ENCODE measurements at places on chromosomes 7 and 10.

DNA sequence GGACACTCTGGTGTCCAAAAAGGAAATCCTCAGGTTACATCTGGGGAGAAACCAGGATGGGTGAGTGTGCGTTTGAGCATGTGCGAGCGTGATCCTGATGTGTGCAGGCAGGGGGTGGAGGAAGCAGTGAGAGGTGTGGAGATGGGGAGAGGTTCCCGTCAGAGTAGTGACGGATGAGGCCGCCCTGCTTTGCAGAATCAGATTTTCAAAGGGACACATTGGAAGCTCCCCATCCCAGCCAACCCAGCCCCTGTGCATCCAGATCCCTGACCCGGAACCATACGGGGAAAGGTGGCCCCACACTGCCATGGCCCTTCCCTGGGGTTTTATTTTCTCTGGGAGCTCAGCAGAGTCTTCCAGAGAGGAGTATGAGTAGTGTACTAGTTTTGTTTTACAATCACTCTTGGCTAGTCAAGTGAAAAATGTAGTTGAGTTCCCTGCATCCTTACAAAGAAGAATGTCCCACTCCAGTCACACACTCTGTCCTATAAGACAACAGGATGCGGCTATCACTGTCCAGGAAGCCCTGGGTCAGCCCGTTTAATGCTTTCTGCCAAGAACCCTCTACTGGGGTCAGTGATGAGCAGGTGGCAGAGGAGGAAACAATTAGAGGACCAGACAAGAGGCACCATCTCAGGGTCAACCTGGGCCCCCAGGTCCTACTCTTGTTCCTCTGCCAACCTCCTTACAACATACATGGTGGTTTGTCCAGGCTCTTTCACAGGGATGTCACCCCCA, 46.8 kb upstream of the PDLIM1 start:
- DNase-seq = no peak

DNA sequence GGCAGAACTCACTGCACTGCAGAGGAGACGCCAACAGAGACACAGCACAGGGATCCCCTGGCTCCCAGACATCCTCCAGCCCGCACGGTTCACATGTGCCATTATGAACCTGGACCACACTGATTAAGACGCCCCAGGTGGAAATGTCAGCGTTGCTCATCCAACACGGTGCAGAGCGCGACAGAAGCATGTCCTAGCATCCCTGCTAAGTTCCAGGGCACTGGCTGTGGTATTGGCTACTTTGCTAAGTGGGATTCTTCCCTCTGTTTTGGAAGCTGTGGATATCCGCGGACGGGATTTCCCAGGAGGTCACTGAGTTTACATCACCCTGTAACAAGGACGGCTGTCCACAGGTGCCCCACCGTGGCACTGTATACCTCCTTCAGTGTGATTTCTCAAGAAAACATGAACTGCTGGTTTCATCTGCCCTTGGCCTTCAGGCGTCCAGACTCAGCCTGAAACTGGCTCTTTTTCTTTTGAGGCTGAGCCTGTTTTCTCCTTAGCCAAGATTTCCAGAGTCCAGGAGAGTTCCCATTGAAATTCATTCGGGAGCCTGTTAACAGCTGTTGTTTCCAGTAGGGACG, 324.0 kb downstream of the WDR37 start:
- no peak for DNase-seq

GRCh38 chr7:127771707-127772106, 119.7 kb downstream of the SND1 start:
- DNase-seq = no peak

DNA sequence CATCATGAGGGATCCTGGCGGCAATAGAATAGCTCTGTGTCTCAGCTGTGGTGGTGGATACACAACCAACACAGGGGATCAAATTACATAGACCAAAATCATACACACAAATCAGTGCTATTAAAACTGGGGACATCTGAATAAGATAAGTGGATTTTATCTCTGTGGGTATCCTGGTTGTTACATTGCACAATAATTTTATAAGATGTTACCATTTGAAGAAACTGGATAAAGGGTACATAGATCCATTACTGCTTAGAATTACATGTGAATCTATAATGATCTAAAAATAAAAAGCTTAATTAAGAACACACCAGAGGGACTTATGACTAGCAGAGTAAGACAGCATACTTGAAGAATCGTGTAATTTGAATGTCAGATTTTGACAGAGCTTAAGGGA, 8.2 kb upstream of the FAM3C start:
- DNase-seq = no peak

- no peak for DNase-seq
Measured at GRCh38 chr10:27601503-27601902, 97.4 kb downstream of the RAB18 start.

- DNase-seq = no peak
Measured at GRCh38 chr7:90629297-90629918, 33.3 kb downstream of the CDK14 start.

GRCh38 chr10:18647945-18648344, 3.4 kb downstream of the NSUN6 start:
- DNase-seq = no peak

DNA sequence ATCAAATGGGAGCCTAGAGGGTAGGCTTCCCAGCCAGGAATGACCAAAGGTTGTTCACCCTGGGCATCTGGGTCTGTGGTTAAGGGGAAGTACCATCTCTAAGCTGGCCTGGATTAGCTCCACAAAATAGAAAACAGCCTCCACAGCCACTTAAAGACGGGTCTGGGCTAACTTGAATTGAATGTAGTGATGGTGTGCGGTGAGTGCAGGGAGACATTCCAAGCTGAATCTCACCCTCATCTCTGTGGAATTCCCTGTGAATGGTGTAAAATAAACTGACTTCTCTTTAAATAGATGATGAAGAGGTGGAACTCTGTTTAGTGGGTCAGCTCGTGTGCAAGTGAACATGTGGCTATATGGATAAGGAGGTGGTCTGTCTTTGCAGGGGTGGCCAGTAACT, 251.0 kb downstream of the DYNC1I1 start:
- no peak for DNase-seq

DNA sequence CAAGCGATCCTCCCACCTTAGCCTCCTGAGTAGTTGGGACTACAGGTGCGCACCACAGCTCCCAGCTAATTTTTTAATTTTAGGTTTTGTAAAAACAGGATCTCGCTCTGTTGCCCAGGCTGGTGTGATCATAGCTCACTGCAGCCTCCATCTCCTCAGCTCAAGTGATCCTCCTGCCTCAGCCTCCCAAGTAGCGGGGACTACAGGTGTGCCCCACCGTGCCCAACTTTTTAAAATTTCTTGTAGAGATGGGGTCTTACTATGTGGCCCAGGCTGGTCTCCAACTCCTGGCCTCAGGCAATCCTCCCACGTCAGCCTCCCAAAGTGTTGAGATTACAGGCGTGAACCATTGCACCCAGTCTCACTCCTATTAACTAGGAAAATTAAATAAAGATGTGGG, 7.5 kb downstream of the TMEM225B start:
- DNase-seq = no peak

DNA sequence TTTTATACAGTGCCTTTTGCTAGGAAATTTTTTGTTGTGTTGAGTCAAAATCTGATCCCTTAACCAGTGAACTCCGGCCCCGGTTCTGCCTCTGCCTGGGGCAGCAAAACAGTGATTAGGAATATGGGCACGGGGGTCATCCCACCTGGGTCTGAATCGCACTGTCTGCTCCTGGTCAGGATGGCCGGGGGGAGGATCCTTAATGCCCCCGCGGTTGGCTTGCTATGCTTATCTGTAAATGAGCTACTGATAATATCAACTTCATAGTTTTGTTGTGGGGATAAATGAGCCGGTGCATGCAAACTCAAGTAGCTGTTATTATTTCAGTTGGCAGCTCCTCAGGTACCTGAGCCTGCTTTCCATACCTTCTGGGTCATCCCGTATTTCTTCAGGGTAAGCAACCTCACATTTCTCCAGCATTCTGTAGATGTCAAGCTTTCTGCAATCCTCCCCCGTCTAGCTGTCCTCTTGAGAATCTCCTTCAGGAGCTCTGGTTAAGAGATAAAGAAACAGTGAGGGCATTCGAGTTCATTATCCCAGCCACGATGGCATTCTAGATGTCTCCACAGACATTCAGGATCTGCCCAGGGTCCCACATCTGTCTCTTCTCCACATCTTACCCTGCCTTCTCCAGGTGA, 592.2 kb downstream of the SDK1 start:
- no peak for DNase-seq

DNA sequence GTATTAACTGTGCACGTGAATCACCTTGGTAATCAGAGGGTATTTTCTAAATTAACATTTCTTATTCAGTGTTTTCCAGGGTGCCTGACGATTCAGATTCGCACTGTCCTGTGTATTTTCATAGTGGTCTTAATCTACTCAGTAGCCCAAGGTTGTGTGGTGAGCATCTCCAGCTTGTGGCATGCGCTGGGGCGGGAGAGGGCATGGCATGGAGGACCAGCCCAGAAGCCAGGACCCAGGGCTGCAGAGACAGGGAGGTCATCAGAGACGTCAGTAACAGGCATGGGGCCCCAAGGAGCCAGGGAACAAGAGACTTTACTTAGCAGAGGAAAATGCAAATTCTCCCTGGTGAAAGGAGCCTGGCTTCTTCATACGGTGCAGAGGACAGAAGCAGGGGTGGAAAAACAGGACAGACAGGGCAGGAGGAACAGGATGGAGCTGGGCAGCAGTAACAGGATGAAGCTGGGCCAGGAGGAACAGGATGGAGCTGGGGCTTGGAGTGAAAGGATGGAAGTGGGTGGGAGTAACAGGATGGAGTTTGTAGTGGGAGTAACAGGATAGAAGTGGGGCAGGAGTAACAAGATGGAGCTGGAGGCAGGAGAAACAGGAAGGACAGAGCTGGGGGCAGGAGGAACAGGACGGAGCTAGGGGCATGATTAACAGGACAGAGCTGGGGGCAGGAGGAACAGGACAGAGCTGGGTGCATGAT, 110.9 kb downstream of the ADCY1 start:
- no peak for DNase-seq

GRCh38 chr7:115230882-115231571, 309.1 kb downstream of the MDFIC start:
- DNase-seq = no peak

GRCh38 chr7:105028004-105028403, 14.0 kb downstream of the KMT2E start:
- no peak for DNase-seq

GRCh38 chr10:93422118-93422517, 60.0 kb downstream of the MYOF start:
- DNase-seq = no peak

GRCh38 chr10:80070057-80070456, 8.4 kb upstream of the TMEM254 start:
- DNase-seq = no peak

GRCh38 chr10:49605216-49605938, 4.7 kb upstream of the SLC18A3 start:
- DNase-seq = no peak

GRCh38 chr7:137664846-137665245, 181.9 kb downstream of the DGKI start:
- DNase-seq = no peak

GRCh38 chr10:31509989-31510388, 191.0 kb downstream of the ZEB1 start:
- no peak for DNase-seq

DNA sequence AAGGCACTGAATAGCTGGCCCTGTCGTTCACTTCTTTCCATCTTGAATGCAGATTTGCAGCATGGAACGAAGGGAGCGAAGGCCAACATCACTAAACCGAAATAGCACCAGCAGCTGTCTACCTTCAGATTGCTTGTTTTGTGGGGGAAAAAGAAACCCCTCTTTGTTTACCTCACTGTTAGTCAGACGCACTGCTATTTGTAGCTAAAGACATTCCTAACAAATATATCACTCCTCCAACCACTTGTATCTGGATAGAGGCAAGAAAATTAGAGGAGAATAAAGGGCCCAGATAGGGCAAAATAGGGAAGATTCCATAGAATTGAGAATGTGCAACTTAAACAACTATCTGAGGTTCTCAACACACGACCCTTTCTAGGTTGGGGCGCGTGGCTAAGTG, 26.5 kb downstream of the ANK3 start:
- no peak for DNase-seq

DNA sequence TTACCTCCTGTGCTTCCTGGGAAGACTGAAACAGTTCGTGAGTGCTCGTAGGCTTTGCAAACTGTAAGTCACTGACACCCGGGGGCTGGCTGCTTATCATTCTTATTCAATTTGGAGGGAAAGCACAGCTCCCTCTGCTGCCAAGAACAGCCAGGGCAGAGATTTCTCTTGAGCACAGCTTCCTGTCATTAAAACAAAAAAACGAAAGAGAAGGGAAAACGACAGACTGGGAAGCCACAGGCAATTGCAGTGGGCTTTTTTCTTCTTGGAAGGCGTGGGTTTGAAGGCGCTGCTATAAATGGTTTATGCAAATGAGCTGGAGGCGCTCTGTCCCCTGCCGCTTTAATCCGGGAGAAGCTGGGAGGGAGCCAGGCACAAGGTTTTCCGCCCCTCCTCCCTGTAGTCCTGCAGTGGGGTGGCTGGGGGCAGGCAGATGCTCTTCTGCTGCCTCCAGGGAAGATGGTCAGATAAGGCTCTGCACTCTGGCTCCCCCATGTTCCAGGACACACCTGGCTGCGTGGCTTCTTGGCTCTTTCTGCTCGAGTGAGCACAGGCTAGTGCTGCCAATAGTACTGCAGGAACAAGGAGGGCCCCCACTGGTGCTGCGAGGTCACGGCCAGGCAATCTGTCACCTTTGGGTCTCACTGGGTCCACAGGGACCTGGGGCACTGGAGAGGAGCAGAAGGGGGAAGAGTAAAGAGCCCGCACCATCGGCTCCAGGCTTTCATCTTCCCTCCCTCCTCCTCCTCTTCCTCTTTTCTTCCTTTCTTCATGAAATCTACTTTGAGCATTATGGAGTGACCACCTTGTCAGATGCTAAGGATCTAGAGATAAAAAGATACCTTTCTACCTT, 49.5 kb downstream of the NEURL1 start:
- peak; percentile 68 for DNase-seq

DNA sequence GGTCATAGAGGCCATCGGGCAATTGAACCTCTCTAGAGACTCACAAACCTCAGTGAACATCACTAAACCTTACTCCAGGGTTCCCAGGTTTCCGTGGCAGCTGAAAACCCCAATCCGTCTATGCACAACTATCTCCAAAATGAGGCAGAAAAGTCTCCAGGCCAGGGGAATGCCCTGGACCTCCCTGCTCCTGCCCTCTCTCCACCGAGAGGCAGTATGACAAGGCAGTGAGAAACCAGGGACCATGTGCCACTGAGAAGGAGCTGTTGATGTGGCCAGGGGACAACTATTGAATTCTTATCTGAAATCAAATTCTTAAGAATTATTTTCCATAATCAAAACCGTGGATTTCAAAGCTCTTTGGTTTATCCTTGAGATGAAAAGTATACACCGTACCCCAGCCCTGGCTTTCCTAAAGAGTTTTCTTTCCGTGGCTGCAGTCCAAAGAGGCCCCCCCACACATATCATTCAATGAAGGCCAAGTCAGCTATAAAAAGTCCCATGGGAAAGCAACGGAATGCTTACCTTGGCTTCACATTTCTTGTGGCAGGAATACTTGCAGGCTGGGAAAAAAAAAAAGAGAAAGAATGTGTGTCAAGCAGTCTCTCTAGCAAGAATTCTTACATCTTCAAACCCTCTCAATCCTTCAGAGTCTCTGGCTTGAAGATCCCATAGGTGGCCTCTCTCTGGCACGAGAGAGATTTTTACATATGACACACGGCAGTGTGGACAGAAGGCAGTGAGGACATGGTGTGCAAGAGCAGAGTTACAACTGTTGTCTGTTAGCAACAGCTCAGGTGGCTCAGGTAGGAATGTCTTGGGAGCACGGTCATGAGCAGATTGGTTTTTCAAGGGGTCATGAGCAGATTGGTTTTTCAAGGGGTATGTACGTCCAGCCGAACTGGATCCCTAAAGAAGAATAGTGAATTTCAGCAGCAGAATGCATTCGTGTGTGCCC, 75.2 kb downstream of the TNS3 start:
- DNase-seq = no peak

- DNase-seq = no peak
Measured at GRCh38 chr10:34722404-34722803, 92.7 kb downstream of the PARD3 start.

GRCh38 chr7:121138262-121138933, 149.9 kb downstream of the CPED1 start:
- DNase-seq = no peak

All from NCI-H1048 (cell line).